ENCODE measurements at places on chromosomes 1 and 21.
A peak's percentile ranks its signal among the peaks of the same experiment; 100 is the strongest.

GRCh38 chr1:1432951-1433803 lies 2.3 kb upstream of the VWA1 start:
- peak; percentile 54 for DNase-seq

DNA sequence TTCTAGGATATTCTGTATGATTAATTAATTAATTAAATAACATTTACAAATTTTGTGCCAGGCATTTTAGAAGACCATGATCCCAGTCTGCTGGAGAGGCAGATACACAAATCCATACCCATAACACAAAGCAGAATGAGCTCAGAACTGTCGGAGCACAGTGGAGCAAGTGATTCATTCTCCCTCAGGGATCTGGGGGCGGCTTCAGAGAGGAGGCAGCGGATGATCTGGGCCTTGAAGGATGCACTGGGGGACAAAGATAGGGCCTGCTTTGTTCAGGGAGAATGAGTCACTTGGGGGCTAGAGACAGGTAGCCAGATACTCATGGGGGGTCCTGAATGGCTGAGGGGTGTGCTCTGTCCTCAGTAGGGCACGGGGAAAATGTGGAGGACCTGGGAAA lies 50.9 kb upstream of the TRABD2B start:
- no peak for DNase-seq

- no peak for DNase-seq
Measured at GRCh38 chr1:86062453-86062852, 94.1 kb downstream of the COL24A1 start.

- DNase-seq = no peak
Measured at GRCh38 chr1:202343652-202344349, 2.1 kb upstream of the UBE2T start.

DNA sequence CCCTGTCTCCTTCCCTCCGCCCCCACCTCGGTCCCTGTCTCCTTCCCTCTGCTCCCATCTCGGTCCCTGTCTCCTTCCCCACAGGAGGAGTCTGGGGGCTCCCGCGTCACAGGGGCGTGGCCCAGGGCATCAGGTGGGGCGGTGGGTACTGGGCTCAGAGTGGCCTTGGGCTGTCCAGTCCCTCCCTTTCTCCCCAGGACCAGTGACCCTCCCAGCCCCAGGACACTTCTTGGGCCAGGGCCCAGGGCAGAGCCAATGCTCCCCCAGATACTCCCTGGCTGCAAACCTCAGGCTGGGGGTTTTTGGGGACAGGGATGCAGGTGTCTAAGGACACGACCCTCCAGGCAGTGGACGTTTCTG lies 6.8 kb upstream of the RNF223 start:
- DNase-seq = no peak

DNA sequence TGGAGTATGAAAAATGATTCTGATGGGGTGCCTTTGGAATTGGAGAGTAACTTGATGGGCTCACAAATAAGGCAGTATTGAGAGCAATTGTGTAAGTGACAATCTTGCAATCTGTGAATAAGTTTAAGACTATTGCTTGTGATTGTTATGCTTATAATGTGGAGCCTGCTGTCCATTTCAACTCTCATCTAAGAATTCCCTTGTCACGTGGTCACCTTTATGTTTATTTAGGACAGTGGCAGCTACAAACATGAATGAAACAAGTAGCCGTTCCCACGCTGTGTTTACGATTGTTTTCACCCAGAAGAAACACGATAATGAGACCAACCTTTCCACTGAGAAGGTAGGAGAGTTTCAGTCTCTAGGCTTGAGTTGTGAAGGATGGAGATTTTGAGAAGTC lies 57.6 kb downstream of the KIF1B start:
- no peak for DNase-seq
